Memory B cell (primary cell): ENCODE measurements at places on chromosomes 12 and 14.

GRCh38 chr12:40792792-40793386 is 100.7 kb downstream of the CNTN1 start:
- DNase-seq: no peak

- DNase-seq: no peak
Observed at GRCh38 chr14:60658909-60659585, 9.8 kb upstream of the SIX1 start.

- DNase-seq: no peak
Observed at GRCh38 chr14:91092073-91092472, 21.8 kb upstream of the DGLUCY start.

GRCh38 chr12:88691811-88692210 is 111.5 kb upstream of the KITLG start:
- no peak for DNase-seq

GRCh38 chr14:101241147-101241546 is 320.1 kb upstream of the DIO3 start:
- no peak for DNase-seq

- no peak for DNase-seq
Observed at GRCh38 chr12:57782243-57782607, 362 bp upstream of the TSFM start.

GRCh38 chr14:94974422-94974821 is 182.9 kb downstream of the DICER1 start:
- no peak for DNase-seq

DNA sequence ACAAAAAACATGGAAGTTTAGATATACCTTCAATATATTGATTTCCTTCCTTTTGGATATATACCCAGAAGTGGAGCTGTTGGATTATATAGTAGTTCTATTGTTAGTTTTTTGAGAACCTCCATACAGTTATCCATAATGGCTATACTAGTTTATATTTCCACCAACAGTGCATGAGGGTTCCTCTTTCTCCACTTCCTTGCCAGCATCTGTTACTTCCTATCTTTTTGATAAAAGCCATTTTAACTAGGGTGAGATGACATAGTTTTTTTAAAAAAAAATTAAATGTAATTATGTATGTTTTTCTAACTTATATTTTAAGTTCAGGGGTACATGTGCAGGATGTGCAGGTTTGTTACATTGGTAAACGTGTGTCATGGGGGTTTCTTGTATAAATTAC is 10.0 kb upstream of the SLC38A4 start:
- DNase-seq: no peak

DNA sequence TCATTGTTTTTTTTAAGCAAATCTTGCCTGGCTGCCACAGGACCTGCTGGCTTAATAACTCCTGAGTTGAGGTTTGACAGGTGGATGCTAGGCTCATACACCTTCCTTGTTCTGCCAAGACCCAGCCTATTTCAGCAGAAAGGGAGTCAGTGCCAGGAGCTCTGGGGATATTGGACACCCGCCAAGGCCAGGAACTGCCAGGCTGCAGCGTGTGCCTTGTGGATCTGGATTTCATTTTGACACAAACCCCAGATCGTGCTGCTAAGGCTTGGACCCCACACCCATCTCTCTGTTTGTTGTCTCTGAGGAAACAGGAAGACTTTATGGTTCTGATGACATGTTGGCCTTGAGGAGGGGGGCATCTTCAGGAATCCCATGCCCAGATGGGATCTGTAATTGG is 44.4 kb upstream of the PRIMA1 start:
- no peak for DNase-seq

- DNase-seq: no peak
Observed at GRCh38 chr14:64387232-64387781, 846 bp upstream of the MTHFD1 start.

- no peak for DNase-seq
Observed at GRCh38 chr12:116306506-116306905, 29.0 kb upstream of the MED13L start.

GRCh38 chr12:65568517-65568916 is 255.8 kb upstream of the HMGA2 start:
- no peak for DNase-seq

GRCh38 chr14:20698934-20699333 is 10.4 kb downstream of the ANG start:
- no peak for DNase-seq

GRCh38 chr12:50062728-50063460 is 5.5 kb downstream of the ASIC1 start:
- no peak for DNase-seq

DNA sequence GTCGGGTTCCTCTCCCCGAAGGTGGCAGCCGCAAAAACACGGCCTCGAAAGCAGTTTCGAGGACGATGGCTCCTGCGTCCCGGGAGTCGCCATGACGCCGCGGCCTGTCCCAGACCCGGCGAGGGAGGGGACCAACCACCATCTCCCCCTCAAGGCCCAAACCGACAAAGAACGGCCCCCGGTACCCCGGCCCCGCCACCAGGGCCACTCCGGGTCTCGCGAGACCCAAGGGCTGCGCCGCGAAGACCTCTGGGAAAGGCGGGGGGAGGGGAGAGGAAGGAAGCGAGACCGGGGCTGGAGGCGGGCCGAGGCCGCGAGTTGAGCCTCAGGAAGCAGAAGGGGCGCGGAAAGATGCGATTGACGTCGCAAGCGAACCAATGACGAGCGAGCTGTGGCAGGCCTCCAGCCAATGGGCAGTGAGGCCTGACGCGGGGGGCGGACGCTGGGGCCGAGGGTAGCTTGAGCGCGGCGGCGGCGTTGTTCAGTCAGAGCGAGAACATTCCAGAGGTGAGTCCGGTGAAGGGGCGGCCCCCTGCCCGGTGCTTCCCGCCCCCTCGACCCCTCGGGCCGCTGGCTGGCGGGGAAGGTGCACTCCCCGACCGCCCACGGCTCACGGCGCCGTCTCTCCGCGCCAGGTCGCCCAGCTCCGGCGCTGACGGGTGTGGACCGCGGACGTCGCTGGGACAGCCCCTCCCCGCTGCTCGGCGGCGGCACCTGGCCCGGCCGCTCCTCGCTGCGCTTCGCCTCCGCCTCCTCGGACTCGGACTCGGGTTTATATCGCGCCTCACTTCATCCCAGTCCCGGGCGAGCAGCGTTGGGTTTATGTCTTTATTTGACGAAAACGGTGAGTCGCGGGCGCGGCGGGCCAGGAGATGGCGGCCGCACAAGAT is at the start of gene EIF5:
EIF5 (plus strand) TSS at position 484 of the 890 bp plus-strand sequence. CDS start 1,624 bp downstream, outside the sequence.
- DNase-seq: peak; percentile 99

GRCh38 chr14:64845878-64846277 is 33.8 kb downstream of the SPTB start:
- DNase-seq: no peak

- no peak for DNase-seq
Observed at GRCh38 chr12:531951-532585, 72.3 kb downstream of the B4GALNT3 start.

- no peak for DNase-seq
Observed at GRCh38 chr14:94771158-94771905, 1.4 kb upstream of the GSC start.

- no peak for DNase-seq
Observed at GRCh38 chr14:42792166-42792565, 1185.5 kb downstream of the LRFN5 start.

DNA sequence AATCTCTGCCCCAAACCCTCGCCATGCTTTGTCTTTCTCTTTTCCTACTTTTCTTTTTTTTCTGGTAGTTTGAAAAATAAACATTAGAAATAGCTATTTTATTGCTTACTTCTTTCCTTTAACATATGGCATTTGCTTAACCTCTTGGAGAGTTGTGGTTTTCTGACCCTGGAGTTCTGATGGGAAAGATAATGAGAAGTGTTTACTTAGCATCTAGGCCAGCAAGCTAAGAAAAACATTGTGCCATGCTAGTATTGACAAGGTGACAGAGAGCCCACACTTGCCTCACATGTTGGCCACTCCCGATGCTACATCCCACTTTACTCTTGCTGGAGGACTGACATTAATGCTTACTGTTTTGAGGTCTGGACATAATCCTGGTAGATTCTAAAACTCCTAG is 886.2 kb downstream of the DIO2 start:
- DNase-seq: no peak

GRCh38 chr12:103929784-103930033 is 501 bp upstream of the HSP90B1 start:
- DNase-seq: no peak

- DNase-seq: no peak
Observed at GRCh38 chr12:21547437-21547836, 21.3 kb downstream of the SPX start.

DNA sequence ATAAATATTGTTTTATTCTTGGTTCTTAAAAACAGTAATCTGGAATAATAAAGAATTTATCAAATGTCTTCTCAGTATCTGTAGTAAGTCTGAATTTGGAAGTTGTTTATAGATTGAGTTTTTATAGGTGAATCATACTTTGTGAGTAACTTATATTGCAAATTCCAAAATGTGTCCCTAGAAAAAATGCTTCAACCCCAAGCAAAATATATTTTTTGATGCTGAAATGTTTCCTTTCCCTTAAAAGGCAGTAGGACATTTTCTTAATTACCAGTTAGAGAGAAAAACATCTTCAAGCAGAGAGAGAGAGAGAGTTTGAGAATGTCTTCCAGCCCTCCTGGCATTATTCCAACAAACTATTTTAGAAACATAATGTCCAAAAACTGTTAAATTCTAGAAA is 37.9 kb downstream of the PELI2 start:
- DNase-seq: no peak

GRCh38 chr14:59208224-59208814 is 19.9 kb downstream of the DAAM1 start:
- DNase-seq: no peak

DNA sequence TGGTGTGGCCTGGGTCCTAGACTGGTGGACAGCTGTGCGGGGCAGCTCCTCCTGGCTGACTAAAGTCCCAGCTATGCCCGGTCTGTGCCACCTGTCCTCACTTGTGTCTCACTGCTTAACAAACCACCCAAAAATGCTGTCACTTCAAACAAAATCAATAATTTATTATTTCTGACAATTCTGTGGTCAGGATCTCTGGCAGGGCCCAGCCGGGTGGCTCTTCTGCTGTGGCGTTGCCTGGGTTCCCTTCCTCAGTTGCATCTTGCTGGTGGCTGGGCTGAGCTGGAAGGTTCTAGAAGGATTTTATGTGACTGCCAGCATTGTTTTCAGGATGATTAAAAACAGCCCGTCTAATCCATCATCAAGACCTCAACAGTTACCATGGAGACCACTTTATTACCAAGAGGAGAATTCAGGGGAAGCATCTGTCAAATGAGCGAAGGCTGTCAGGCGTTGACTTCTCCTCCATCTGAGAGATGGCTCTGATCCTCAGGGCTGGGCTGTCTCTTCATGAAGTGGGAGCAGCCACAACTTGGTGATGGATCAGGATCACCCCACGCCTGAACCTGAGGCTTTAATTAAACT is 280.6 kb upstream of the SFSWAP start:
- no peak for DNase-seq

DNA sequence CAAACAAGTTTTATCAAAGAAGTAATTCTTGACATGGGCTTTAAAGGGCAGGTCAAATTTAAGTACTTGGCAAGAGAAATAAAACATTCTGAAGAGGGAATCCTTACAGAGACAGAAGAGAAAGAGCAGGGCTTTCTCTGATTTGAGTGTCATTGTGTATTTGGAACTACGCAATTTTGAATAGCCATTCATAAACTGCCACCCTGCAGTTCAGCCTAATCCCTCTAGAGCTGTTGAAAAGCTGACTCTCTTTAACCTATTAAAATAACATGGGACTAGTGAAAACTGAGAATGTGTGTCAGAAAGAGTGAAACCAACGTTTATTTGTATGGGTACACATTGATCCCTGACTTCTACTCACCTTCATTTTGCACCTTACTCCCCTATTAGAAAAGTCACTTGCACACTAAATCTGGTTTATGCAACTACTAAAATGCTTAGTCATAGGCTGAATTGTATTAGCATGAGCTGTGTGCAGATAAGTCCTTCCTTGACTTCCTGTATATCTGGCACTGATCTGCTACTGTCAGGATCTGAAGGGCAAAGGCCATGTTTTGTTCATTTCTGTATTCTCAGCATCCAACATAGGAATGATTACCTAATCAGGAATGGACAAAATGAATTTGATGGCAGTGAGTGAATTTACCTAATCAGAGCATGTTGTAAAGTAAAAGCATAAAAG is 458.9 kb downstream of the NOVA1 start:
- DNase-seq: no peak

GRCh38 chr14:75607044-75607443 is 28.6 kb downstream of the FLVCR2 start:
- no peak for DNase-seq

DNA sequence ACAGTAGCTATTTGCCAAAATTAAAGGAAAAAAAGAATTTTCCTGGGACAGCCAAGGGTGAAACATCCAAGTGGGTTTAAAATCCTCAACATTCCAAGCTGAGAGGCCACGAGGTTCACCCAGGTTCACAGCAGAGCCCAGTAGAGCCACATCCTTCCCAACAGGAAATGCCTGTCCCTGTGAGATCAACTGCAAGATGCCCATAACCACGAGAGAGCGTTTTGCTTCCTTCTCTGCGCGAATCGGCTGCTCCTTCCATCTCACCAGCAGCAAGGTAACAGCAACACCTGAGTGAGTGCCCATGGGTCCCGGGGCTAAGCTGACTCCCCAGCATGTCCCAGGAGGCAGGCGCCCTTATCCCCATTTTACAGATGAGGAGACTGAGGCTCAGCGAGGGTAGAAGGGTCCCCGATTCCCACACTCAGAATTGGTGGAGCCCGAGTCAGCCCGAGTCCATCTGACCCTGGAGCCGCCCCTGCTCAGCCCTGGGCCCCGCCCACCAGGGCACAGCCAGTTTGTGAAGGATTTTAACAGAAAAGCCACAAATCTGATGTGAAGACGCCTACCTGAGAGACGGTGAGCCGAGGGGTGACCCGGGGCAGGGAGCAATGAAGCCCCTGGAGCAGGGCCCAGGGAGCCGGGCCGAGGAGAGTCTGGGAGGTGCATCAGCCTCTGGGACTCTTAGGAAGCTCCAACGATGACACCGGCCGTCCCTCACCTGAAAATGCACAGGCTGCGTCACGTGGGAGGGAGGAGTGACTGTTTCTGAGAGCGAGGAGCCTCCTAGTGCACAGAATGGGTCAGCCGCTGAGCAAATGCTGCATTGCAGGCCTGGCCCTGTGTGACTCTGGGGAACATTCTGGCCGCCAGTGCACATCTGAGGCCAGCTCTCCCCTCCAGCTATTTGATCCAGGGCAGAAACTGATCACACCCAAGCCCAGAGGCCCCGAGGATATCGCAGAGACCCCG is 236.9 kb upstream of the SFSWAP start:
- no peak for DNase-seq

GRCh38 chr14:93804654-93805053 is 16.4 kb upstream of the PRIMA1 start:
- no peak for DNase-seq

GRCh38 chr14:30291216-30291615 is 267.7 kb upstream of the G2E3 start:
- no peak for DNase-seq
